ENCODE measurements at places on chromosomes 1 and 21.

GRCh38 chr21:35163411-35163810 lies 114.3 kb upstream of the RUNX1 start:
- no peak for DNase-seq

DNA sequence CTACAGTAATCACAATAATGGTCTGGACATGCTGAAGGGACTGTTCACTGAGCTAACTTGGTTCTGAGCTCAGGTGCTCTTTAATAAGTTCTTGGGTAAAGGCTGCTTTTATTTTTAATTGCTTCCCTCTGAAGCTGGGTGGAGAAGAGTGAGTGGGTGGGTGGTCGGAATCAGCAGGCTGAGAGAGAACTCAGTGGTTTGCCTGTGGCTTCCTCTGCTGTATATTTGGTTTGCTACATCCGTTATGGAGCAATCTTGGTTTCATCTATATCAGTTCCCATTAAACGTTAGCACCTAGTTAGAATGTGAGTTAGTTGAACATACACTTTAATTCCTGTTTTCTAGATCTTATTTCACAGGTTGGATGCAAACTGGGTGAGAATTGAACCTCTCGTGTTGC lies 23.3 kb downstream of the CNIH4 start:
- peak; percentile 3 for DNase-seq

- no peak for DNase-seq
Observed at GRCh38 chr1:163845279-163845678, 523.5 kb downstream of the NUF2 start.

DNA sequence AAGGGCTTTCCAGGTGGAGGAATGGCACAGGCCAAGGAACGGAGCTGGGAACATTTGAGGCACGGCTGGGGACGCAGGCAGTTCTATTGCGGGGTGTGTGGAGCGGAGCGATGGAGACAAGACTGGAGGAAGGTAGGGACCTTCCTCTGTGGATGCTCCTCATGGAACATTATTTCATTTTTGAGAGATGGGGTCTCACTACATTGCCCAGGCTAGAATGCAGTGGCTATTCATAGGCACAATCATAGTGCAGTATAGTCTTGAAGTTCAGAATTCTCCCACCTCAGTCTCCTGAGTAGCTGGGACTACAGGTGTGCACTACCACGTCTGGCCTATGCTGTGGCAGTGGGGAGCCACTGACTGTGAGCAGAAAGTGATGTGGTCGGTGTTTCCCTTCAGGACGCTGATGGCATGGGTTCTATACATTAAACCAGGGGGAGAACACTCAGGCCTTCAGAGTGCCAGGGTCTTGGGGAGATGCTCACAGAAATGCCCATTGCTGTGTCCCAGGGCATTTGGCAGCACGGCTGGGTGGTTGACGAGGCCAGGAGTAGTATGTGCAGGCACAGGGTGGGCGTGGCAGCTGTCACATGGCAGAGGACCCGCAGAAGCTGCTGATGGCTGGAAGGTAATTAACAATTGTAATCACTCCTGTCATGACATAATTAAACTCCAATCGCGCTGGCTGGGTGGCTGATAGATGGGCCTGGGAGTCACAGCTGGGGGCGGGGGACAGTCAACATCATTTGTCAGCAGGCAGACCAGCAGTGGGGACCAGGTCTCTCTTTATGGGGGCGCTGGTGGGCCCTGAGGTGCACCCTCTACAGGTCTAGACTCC lies 40.8 kb upstream of the ACOT11 start:
- no peak for DNase-seq

DNA sequence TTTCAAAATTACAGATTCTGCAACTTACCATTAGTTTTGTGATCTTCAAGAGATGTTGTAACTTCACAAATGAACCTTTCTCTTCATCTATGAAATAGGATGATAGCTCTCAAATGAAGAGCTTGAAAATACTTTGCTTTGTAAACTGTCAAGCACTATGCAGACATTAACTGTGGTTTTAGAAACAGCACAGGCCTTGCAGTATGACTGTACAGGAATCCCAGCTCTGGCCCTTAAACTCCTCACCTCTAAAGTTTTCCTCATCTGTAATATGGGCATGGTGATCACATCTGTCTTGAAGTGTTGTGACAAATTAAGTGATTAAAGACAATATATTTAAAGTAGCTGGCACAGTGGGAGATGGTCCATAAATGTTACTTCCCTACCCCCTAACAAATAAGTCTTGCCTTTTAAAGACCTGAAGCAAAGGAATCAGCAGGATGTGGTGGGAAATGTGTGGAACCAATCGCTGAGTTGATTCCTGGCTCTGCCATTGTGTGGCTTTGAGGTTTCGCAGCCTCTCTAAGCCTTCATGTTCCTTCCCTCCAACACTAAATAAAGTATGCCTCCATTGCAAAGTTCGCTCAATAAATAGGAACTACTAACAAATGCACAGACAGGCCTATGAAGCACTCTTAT lies 5.5 kb upstream of the PTP4A2 start:
- DNase-seq = no peak

DNA sequence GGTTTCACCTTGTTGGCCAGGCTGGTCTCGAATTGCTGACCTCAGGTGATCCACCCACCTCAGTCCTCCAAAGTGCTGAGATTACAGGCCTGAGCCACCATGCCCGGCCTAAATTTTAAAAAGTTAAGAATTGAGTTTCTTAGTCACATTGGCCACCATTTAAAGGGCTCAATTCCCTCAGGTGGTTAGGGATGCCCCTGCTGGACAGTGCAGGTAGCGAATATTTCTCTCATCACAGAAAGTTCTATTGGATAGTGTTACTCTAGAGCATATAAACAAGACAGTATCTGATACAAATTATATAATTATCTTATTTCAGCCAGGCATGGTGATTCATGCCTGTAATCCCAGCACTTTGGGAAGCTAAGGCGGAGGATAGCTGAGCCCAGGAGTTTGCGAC lies 320.2 kb downstream of the ZP4 start:
- no peak for DNase-seq

GRCh38 chr1:182651339-182651724 lies 33.1 kb downstream of the RGS8 start:
- no peak for DNase-seq

GRCh38 chr1:25743164-25744139 lies 56.5 kb upstream of the SELENON start:
- no peak for DNase-seq

- no peak for DNase-seq
Observed at GRCh38 chr1:169904834-169905233, 11.1 kb upstream of the SCYL3 start.

DNA sequence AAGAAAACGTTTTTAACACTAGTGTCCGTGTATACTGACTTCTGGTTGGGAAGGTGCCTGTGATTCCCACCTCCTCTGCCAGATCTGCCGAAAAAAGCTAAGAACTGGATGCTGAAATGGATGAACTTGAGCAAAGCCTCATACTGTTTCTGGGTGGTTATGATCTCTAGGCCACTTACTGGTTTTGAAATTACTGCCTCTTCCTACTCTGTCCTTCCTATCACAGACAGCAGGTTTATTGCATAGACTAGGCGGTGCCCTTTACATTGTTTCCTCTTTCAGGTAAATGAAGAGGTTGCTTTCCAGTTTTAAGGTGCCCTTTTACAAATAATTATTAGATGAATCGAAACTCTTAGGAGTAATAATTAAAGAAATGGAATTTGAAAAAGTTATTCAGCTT lies 27.5 kb downstream of the PEX14 start:
- DNase-seq = no peak

DNA sequence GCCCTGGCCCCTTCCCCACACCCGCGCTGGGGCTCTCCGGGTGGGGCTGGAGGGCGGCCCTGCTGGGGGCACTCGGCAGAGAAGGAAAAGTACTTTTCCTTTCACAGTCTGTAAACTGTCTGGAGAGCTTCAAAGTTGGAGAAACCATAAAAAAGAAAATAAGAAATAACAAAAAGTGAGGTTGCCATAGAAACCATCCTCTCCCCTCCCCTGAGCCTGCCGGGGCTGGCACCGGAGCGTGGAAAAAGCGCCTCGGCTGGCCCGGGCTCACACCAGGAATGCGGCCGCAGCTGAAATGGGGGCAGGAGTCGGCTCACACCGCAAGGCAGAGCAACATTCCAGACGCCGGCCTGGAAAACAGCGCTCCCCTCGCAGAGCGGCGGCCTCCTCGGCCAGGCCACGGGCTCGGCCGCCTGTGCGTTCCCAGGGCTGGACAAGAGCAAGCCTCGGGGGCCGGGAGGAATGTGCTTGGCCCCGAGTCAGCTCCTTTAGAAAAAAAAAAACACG lies 69.2 kb downstream of the MORN1 start:
- no peak for DNase-seq

DNA sequence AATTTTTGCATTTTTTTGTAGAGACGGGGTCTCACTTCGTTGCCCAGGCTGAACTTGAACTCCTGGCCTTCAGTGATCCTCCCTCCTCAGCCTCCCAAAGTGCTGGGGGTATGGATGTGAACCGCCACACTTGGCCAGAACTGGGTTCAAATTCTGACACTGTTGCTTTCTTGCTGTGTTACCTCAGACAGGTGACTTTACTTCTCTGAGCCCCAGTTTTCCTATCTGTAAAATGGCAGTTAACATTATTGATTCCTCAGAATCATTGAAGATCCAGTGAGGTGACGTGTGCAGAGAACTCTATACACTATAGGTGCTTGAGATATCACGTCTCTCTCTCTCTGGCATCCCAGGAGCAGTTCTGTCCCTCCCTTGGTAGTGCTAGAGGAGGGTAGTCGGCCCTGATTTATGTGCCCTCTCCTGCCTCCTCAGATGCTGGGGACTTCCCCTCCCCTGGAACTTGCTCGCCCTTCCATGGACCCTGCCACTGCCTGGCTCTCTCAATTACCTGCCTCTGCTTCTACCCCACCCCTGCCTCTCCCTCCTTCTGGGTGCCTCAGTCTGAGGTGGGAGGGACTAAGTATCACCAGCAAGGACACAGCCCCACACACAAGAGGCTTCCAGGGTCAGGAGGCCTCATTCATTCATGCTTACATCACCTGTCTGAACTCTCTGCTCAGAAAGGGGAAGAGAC lies 2.8 kb upstream of the HPCA start:
- no peak for DNase-seq

DNA sequence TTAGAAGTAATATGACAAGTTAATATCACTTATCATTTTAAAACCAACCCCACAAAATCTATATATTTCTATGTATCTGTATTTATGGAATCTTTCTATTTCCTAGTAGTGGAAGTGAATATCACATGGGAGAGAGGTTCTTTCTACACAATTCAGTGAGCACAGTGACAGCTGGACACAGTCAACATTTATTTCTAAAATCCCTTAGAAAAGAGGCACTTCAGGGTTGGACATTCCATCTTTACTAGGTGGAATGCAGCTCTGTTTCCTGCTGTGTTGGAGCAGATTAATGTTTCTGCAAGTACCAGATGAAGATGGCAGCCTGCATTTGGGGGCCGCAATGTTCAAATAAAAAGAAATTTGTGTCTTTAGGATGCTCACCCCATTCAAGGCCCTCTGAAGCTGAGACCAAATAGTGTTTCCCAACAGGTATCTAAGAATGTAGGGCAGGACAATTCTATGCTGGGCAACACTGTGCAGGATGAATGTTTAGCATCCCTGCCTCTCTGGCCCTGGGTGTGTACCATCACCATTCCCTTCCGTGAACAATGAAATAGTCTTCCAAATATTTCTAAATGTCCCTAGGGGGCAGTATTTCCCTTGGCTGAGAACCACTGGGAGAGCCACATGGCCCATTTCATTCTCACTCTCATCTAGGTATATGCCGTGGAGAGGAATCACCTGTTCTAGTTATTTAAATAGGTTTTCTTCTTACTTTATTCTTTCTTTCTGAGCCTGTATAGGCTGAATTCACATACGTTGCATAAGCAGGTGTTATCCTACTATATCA lies 394.8 kb downstream of the PRDM2 start:
- no peak for DNase-seq

- DNase-seq = no peak
Observed at GRCh38 chr1:234922987-234923386, 205.7 kb downstream of the TOMM20 start.

GRCh38 chr1:30411206-30411605 lies 312.2 kb downstream of the MATN1 start:
- DNase-seq = no peak

DNA sequence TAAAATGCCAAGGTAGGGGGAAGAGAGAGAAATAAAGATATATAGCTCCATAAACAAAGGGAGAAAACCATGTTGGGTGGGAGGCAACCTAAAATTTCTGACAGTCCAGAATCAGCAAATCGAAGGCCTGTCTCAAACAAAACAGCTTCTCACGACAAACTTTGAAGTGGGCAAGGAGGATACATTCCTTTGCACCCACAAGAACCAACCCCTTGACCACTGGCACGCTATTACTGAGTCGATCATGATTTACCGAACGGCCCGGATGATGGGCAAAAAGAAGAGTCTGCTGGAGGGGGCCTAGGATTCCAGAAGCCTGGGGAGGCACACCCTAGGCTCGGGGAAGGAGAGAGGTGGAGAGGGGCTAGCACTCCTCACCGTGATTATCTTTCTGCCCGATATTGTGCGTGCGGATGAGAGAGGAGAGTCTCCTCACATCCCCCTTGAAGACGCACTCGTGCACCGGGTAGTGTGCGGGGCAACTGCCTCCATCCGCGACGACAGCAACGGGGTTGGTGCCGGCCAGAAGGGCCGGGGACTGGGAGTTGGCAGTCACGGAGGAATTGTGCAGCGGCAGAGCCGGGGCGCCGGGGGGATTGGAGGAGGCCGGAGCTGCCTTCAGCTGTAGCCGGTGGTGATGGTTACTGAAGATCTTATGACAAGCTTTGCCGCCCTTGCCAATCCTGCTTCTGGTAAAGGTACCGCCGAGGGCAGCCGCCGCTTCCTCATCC lies 756 bp downstream of the ANKRD13C start:
- DNase-seq = peak; percentile 6

DNA sequence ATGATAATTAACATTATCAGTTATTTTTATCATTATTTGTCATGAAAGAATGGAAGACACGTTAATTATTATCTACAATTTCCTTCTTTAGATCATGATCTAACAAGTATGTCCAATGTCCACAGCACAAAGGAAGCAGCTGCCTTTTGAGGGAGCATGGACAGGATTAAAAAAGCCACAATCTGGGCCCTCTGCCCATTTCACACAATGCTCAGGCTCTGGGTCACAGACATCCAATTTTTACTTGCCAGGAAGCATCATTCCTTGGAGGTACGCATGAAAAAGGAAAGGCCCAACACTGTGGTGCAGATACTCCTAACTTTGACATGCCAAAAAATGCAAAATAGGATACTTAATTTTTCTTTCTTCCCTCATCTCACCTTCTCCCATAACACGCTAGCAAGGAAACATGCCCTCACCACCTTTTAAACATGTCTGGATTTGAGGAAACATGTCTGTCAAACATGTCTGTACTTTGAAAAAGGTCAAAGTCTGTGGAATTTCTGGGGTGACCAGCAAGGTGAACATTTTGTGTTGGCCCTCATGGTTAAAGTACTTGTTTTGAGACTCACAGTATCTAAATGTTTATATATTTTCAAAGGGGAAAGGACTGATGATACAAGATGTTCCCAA lies 40.0 kb downstream of the GADD45A start:
- DNase-seq = no peak

GRCh38 chr1:2152954-2153353 lies 41.6 kb downstream of the FAAP20 start:
- peak; percentile 37 for DNase-seq
